ENCODE measurements at places on chromosomes 12 and 14. TPM values are rescaled to one million over a fixed set of nuclear protein-coding genes. Genes with fewer than 3 reads are reported as not detected.

- peaks cover 49% of the 10 kb centered on the region for H3K36me3 ChIP-seq
- H3K4me1 ChIP-seq = peaks cover 24% of the 10 kb centered on the region
- H3K27ac ChIP-seq = 0 out of 2 replicates have a peak overlapping the region, but pooled peaks have one; percentile 29
- peak; percentile 33 for DNase-seq
- peak overlapping the region; percentile 91 for H3K4me3 ChIP-seq
Measured at GRCh38 chr12:2796187-2796666, 1.5 kb downstream of the FKBP4 start.

- no peak overlapping the region for H3K27ac ChIP-seq
- H3K36me3 ChIP-seq = no peaks in the 10 kb centered on the region
- H3K4me3 ChIP-seq = no peak overlapping the region
- no peaks in the 10 kb centered on the region for H3K27me3 ChIP-seq
- H3K4me1 ChIP-seq = peaks cover 44% of the 10 kb centered on the region
Measured at GRCh38 chr12:2013527-2014223, 9.4 kb upstream of the DCP1B start.

- H3K4me3 ChIP-seq = no peak overlapping the region
- DNase-seq = no peak
- no peaks in the 10 kb centered on the region for H3K36me3 ChIP-seq
- H3K27me3 ChIP-seq = no peaks in the 10 kb centered on the region
- H3K4me1 ChIP-seq = 0 out of 2 replicates have a peak, but pooled peaks cover 8% of the 10 kb centered on the region
Measured at GRCh38 chr14:65549429-65549828, 136.9 kb downstream of the FUT8 start.

GRCh38 chr12:49651855-49652254 lies 28.5 kb downstream of the PRPF40B start:
- H3K27me3 ChIP-seq = no peaks in the 10 kb centered on the region
- no peak overlapping the region for H3K27ac ChIP-seq
- no peak overlapping the region for H3K4me3 ChIP-seq
- no peak for DNase-seq
- H3K4me1 ChIP-seq = no peaks in the 10 kb centered on the region

DNA sequence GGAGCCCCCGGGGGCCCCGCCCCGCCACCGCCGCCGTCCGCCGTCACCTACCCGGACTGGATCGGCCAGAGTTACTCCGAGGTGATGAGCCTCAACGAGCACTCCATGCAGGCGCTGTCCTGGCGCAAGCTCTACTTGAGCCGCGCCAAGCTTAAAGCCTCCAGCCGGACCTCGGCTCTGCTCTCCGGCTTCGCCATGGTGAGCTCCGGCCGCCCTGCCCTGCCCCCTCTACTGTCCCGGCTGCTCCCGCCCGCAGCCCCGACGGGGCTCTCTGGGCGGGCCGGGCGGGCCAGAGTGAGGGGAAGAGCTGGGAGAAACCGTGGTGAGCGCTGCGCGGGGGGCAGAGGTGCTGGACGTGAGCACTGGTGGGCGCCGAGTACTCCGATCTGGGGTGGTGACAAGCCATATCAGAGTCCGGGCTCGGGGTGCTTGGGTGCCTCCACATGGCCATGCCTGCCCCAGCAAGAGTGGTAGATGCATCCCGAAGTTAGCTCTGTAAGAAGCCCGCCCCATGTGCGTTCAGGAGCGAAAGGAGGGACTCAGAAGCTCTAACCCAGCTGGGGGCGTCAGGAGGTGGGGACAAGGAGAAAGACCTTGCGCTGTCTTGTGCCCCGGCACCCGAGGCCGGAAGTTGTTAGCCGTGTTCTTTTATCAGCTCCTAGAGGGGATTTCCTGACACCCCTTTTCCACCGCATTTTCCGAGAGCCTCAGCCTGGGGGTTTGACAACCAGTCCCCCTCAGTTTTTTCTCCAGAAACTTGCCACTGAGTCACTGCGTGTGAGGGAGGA lies 717 bp downstream of the ORAI1 start:
- peak overlapping the region; percentile 81 for H3K27ac ChIP-seq
- DNase-seq = peak; percentile 88
- H3K36me3 ChIP-seq = no peaks in the 10 kb centered on the region
- H3K4me1 ChIP-seq = peaks cover 46% of the 10 kb centered on the region
- H3K4me3 ChIP-seq = peak overlapping the region; percentile 76

- H3K4me3 ChIP-seq = no peak overlapping the region
- no peaks in the 10 kb centered on the region for H3K4me1 ChIP-seq
Measured at GRCh38 chr12:110444455-110444854, 5.7 kb downstream of the ARPC3 start.

DNA sequence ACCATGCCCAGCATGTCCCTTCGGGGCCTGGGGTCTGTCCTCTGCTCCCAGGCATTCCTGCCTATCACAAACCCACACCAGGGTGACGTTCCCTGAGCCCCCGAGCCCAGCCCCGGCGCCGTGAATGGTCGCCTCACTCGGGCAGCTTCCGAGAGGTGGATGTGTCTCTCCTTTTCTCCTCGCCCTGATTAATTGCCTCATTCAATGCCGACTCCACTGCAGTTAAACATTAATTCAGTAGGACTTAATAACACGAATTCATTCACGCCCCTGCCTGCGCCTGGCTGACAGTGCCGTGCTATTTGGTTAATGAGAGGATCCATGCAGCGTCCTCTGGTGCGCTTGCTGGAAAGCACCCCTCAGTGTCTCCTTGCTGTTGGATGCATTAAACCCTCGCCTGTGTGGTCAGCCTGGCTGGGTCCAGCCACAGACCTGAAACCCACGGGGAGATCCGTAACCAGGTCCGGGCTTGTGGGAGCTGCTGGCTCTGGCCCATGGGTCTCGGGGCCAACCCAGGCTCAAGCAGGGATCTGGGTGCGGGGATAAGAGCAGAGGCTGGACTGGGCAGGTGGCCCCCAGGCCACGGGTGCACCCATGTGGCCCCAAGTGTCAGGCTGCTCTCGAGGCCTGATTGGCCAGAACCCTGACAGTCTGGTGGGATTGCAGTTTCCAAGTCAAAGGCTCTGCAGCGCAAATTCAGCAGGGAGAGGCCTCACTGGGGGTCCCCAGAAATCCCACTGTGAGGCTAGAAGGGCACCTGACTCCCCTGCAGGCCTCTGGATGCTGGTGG lies 55.4 kb downstream of the FBRSL1 start:
- no peak overlapping the region for H3K27ac ChIP-seq
- H3K27me3 ChIP-seq = peaks cover 97% of the 10 kb centered on the region
- no peak overlapping the region for H3K4me3 ChIP-seq
- H3K36me3 ChIP-seq = no peaks in the 10 kb centered on the region

GRCh38 chr14:102902086-102902485 lies 20.4 kb upstream of the AMN start:
- H3K4me1 ChIP-seq = no peaks in the 10 kb centered on the region
- H3K4me3 ChIP-seq = no peak overlapping the region
- no peak overlapping the region for H3K27ac ChIP-seq

The ANKRD33 gene
- 1.7 TPM for total RNA-seq

The HOXC5 gene
- total RNA-seq = not detected

The STON2 gene
- total RNA-seq = 71.0 TPM

The PCED1B gene
- 5.1 TPM for total RNA-seq
